ENCODE measurements at places on chromosomes 13 and 19.

DNA sequence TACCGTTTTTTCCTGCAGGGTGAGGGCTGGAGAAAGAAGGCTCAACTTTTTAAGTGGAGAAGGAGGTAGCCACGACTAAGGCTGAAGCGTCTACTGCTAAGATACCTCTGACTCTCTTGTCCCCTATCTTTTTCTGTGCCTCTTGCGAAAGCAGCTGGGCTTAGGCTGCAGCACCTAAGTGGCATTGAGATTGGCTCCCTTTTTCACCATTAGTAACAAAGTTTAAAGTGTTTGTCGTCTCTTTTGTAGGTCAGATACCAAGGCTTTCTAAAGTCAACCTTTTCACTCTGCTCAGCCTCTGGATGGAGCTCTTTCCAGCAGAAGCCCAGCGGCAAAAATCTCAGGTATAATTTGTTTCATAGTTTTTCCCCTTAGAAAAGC is 887 bp downstream of the CDADC1 start:
- no peak for DNase-seq

DNA sequence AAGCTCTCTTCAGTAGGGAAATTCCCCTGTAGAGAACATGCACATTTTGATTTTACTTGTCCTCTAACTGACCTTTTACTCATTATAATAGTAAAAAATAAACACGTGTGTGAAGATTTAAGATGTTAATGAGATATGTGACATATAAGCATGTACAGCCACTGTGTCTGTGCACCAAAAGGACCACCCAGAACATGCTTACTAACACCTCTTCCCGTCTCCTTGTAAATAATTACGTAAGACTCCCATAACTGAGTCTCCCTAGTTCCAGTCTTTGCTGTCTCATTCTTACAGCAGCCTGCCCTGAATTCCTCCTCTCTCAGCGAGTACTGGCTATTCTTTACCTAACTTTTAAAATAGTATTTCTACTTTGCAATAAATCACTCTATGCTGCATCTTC is 53.6 kb downstream of the ZNF100 start:
- DNase-seq: no peak

DNA sequence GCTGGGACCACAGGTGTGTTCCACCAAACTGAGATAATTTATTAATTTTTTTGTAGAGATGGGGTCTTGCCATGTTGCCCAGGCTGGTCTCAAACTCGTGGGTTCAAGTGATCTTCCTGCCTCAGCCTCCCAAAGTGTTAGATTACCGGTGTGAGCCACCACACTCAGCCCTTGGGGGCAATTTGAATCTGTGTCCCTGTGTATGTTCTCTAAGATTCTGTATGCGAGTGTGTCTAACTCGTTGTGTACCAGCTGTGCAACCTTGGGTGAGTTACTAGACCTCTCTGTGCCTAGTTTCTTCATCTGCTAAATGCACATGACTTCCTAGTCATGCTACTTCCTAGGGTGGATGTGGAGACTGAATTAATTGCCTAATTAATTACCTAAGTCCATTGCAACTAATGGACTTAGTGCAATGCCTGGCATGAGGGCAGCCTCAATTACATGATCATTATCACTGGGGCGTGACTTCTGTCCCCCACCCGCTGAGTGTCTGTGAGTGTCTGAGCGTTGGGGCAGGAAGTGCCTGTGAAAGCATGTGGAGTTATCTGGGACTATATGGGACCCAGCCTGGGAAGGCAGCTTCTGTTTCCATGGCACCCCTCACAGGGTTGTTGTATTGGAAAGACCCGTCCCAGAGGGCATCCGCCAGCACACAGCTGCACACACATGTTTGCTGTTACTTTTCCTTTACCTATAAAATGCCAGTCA is 1.8 kb upstream of the NCCRP1 start:
- no peak for DNase-seq

- no peak for DNase-seq
These were observed 131.7 kb downstream of the UGGT2 start for GRCh38 chr13:95921485-95921884.

DNA sequence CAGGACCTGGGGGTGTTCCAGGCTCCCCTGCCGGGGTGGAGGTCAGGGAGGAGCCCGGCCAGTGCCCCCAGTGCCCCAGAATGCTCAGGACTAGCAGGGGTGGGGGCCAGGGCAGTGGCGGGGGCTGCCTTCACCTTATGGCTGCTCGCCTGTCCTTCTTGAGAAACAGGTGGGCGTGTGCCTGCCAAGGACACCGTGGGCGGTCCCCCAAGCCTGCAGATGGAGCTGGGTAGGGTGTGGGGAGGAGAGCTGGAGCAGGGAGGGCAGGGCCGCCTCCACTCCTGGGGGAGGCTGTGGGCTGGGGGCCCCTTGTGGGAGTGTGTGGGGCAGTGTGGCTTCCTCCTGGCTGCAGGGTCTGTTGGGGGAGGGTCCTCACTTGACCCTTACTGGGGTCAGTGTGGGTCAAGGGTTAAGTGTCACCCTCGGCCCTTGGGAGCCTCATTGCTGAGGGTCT is 160.1 kb downstream of the KDM4B start:
- DNase-seq: peak; percentile 67

- DNase-seq: no peak
These were observed 447.7 kb downstream of the GPC6 start for GRCh38 chr13:93674337-93674755.

GRCh38 chr13:39916330-39916729 is 260.9 kb downstream of the COG6 start:
- no peak for DNase-seq

DNA sequence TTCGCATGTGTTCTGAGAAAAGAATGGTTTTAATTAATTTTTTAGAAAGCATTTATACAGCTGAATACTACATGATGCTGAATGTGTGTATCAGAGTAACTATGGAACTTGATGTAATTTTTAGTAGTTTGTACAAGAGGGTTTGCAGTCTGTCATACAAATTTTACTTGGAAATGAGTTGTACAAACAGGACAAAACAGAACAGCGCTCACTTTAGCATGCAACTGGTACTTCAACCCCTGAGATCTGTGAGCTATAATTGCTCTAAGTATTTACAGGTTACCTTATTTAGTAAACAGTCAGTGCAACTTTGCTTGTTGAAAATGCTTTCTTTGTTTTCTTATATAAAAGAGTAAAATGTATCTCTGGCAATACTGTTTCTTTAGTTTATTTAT is 706 bp downstream of the TNFRSF19 start:
- DNase-seq: no peak

- no peak for DNase-seq
These were observed 48.2 kb downstream of the PIN1 start for GRCh38 chr19:9883231-9883758.

DNA sequence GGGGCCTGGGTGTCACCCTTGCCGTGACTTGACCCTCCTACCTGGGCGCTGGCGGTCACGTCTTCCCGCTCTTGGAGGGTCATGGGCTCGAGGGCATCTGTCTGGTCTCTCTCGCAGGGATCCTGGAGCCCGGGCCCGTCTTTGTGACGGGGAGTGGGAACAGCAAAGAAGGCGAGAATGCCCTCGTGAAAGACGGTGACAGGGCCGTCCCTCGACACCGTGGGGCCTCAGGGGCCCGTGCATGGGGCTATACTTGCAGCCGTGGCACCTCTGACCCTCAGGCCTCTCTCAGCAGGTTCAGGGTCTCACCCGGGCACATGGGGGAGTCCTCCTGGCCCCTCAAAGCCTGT is 20.9 kb upstream of the MATK start:
- no peak for DNase-seq

DNA sequence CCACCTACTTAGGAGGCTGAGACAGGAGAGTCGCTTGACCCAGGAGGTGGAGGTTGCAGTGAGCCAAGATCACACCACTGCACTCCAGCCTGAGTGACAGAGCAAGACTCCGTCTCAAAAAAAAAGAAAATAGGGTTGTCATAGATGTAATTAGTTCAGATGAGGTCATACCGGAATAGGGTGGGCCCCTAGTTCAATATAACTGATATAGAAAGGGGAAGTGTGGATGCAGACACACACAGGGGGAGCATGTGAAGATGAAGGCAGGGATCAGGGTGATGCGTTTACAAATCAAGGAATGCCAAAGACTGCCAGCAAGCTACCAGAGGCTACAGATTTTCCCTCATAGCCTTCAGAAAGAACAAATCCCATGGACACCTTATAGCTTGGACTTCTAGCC is 24.3 kb upstream of the EEF1AKMT1 start:
- DNase-seq: no peak

- no peak for DNase-seq
These were observed 232.5 kb upstream of the SERP2 start for GRCh38 chr13:44140888-44141724.

DNA sequence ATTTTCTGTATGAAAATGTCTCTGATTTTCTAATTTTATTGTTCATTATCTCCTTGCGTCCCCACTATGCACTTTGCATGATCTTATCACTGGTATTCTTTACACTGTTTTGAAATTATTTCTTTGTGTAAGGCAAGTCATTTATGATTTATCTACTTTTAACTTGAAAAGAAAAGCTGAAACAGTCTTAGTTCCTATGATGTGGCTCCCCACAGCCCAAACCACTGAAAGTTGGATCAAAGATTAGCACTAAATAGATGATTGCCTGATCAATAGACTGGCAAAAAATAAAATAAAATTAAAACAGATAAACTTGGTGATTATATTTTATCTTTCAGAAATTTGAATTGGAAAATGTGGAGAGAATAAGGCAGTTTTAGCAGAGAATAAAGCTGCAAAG is 1101.9 kb downstream of the PCDH9 start:
- DNase-seq: no peak

- DNase-seq: no peak
These were observed 36.4 kb upstream of the IGSF23 start for GRCh38 chr19:44576843-44577565.

DNA sequence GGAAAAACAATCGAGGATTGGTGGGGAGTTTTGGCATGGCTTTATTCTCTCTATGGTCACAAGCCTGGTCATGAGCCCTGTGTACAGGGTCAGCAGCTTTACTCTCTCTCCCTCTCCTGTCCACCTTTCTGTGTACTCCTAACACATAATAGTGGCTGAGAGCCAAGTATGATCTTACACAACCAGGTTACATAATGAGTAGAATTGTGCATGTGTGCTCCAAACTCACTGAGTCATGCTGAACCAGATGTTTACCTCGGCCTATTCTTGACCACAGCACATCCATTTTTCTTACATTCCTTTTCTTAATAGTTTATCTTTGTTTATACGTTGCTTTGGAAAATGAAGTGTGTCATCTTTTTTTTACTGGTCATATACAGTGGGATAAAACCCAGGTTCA is 53.1 kb downstream of the ZNF254 start:
- DNase-seq: no peak

DNA sequence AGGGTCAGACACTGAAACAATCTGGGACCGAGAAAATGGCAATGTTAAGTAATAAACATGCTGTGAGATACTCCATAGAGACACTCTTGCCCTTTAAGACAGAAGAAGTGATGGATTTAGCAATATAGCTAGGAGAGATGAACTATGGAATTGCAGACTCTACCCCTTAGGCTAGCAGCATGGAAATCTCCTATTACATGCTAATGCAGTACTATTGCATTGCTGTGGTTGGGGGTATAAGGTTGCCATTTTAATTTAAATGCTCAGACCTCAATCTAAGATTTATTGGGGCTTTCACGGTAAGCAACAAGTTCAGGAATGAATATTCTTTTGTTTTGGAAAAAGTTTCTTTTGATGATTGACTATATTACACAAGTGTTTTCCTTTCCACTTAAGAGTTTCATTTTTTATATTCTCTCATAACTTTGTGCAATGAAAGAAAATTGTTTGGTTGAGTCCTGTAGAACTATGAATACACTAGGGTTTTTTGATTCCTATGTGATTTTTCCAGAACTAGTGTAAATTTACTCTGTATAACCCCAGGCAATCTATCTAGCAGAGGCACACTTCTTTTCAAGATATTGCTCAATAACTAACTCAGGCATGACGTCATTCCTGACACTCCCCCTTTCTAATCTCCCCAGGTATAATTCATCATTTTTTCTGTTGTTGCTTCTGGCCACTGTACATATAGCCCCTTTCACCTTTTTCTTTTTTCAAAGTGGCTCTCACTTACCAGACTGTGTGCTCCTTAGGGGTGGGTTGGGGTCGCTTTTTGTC is 394.7 kb upstream of the KLF12 start:
- DNase-seq: no peak

DNA sequence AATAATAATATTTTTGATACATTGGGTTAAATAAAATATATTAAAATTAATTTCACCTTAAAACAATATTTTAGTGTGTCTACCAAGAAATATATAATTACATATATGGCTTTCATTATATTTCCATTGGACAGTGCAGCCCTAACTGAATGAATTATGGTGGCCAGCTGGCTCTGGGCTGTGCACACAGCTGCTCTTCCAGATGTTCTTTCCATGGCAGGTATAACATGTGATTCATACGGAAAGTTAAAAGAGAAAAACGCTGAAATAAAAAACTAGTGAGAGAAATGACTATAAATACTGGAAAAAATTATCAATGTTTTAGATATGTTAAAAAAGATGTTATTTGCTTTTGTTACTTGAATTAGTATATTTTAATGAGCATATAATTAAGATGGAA is 216.3 kb downstream of the RGCC start:
- DNase-seq: no peak

GRCh38 chr19:33388231-33388724 is 14.8 kb downstream of the CEBPG start:
- DNase-seq: peak; percentile 83

GRCh38 chr19:51002542-51003311 is 1.3 kb upstream of the KLK8 start:
- DNase-seq: no peak

GRCh38 chr19:47075941-47076340 is 27.5 kb upstream of the TMEM160 start:
- DNase-seq: no peak

DNA sequence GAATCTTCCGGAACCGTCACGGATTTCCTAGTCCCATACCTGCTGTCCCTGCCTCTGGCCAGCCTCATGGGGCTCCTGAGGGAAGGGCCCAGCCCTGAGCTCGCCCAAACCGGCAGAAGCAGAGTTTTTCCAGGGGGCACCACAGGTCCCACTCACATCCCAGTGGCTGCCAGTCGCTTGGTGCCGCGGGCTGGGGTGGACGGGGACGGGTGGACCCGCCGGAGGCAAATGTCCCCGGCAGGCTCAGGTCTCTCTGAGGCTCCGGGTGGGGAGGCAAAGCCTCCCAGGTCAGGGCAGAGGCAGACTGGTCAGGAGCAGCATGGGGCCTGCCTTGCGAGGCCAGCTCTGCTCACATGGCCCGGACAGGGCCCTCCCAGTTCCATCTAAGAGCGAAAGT is 24.8 kb downstream of the ADPRHL1 start:
- DNase-seq: no peak

DNA sequence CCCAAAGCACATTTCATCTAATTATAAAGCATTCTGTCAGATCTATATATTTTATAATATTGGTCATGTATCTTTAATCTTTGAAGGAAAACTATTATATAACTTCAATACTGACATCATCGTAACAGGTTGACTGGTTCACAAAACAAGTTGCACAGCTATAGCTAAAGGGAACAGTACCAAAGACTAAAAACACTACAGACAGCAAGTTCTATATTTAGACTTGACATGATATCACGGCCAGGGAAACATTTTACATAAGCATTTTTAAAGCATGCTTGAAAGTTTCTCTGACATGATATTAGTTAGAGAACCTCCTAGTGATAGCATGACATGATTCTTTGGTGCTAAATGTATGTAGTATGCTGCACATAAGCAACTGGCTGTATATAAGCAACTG is 182.5 kb downstream of the NDFIP2 start:
- no peak for DNase-seq

Measured in psoas muscle (tissue), 8 donors.